ENCODE measurements at places on chromosomes 5 and 9.

GRCh38 chr9:9670454-9670853 lies 942.3 kb downstream of the PTPRD start:
- no peak for DNase-seq

DNA sequence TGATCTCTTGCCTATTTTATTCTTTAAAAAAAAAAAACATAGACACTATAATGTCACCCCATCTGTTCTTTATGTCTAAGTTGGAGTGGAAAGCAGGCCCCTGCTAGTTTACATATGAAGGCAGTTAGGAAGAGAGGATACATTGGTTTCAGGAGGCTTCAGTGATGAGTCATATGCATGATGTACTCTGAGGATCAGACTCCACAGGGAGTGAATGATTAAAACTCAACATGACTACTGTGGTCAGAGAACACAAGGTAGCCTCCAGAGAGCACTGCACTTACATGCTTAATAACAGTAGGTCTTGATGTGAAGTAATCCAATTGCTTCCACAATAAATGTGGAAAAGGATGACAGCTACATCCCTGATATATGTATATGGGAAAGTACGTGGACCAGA lies 22.7 kb upstream of the FSTL4 start:
- no peak for DNase-seq

GRCh38 chr9:112753725-112754124 lies 3.2 kb downstream of the SNX30 start:
- no peak for DNase-seq

- no peak for DNase-seq
Observed at GRCh38 chr5:35820735-35821134, 36.0 kb upstream of the IL7R start.

GRCh38 chr5:145982572-145983318 lies 46.4 kb downstream of the SH3RF2 start:
- DNase-seq, result no peak

DNA sequence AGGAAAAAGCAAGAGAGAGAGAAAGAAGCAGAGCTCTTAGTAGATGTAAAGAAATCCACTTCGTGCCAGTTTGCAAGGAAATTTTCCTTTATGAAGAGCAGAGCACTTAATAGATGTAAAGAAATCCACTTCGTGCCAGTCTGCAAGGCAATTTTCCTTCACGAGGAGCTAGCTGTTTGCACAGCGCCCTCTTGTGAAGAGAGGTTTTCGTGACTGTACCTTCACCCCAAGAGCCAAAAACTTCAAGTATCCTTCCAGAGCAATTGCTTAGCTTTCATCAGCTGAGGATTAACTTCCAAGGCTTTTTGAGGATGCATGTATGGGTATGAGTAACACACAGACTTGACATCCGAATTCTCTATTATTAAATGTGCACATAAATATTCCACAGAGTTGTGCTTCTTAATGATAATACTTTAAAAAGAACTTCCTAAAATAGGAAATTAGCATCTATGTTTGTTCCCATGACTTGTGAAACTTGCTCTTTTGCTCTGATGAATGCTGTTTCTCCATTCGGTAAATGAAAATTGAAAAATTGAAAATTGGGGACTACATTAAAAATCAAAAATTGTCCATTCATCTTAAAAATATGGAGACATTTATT lies 525.6 kb downstream of the PDE4D start:
- DNase-seq, result peak; percentile 45

DNA sequence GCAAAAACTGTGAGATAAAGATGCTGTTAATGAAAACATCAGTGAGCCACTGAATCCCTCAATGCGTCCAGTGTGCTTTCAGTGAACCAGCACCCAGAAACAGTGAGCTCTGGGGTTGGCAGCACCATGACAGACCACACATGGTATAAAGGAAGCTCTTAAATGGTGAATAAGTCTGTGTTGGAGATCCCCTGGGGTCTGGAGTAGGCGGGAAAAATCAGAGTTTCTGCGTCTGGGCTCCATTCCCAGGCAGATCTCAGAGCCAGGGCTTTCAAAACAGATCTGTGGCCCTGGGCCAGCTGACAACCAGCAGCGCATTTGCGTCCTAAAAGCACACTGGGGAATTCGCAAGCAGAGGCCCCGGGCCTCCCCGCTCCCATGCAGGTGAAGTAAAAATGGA lies 233.5 kb downstream of the FRMD3 start:
- DNase-seq, result no peak

DNA sequence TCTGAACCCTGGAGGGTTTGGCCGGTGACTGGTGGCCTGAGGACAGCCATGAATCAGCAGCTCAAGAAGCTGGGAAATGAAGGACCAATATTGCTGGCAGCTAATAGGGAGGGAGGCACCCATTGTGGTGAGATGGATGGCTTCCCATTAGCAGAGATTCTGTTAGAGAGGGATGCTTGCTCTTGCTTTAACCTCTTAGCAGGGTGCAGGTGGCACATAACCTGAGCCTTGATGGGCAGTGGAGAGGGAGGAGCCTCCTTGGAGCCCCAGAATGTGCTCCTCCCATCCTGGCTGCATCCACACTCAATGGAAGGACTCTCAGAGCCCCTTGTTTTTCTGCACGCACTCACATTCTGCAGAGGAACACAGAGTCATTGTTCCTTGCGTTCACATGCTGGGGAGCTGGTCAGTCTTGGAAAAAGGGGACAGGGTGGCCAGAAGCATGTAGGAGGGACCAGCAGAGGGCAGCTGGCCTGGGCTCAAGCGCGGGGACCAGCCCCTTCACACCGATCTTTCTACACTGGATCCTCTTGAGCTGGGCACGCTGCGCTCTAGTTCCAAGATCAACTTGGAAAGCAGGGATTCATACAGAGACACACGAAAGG lies 161.8 kb downstream of the MED10 start:
- no peak for DNase-seq

GRCh38 chr5:139404484-139404840 lies 573 bp upstream of the SPATA24 start:
- no peak for DNase-seq

DNA sequence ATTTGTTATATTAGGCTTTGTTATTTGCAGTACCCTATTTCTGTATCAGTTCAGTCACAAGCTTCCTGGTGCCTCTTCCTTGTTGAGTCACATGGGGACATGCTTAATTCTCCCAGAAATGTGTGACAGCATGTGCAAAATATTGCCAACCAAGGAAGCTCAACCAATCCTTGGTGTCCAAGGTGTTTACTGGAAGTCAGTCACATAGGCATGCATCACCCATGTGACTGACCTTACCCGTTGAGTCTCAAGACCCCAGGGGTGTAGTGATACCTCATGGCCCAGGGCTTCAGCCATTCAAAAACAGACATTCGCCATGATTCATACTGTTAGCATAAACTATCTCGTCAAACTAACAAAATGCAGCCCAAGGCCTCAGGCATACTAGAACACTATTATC lies 9.3 kb upstream of the ANKDD1B start:
- DNase-seq, result no peak

DNA sequence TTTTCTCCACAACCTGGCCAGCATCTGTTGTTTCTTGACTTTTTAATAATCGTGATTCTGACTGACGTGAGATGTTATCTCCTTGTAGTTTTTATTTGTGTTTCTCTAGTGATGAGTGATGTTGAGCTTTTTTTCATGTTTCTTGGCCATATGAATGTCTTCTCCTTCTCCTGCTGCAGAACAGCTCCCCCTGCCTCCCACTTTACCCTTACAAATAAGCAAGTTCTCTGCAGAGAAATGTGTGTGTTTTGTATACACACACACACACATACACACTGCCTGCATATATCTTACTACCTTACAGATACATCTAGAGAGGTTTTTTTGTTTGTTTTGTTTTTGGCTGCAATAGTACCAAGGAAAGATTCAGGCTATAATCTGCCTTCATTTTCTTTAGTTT lies 88.7 kb upstream of the PHF24 start:
- DNase-seq, result peak; percentile 2

DNA sequence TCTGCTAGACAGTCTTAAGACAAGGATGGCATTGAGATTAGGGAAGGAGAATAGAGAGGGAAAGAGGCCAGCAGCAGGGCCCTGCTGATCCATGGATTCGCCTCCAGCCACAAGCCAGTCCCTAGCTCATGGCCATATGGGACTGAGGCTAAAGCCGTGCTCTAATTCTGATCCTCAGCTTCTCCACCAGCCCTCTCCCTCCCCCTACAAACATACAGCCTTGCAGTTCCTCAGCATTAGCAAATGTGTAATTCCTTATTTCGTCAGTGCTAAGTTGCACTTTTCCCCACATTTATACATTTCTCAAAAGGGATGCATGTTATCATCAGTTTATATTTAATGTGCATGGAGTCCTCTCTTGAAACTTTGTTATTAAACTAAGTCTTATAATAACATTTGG lies 34.8 kb downstream of the ZNF462 start:
- DNase-seq, result no peak

GRCh38 chr5:119385536-119386128 lies 29.8 kb downstream of the TNFAIP8 start:
- no peak for DNase-seq

GRCh38 chr5:73417303-73418034 lies 31.1 kb downstream of the FOXD1 start:
- no peak for DNase-seq

GRCh38 chr5:157993986-157994691 lies 135.2 kb upstream of the CLINT1 start:
- DNase-seq, result no peak

- no peak for DNase-seq
Observed at GRCh38 chr5:147417135-147417813, 92.6 kb downstream of the DPYSL3 start.

DNA sequence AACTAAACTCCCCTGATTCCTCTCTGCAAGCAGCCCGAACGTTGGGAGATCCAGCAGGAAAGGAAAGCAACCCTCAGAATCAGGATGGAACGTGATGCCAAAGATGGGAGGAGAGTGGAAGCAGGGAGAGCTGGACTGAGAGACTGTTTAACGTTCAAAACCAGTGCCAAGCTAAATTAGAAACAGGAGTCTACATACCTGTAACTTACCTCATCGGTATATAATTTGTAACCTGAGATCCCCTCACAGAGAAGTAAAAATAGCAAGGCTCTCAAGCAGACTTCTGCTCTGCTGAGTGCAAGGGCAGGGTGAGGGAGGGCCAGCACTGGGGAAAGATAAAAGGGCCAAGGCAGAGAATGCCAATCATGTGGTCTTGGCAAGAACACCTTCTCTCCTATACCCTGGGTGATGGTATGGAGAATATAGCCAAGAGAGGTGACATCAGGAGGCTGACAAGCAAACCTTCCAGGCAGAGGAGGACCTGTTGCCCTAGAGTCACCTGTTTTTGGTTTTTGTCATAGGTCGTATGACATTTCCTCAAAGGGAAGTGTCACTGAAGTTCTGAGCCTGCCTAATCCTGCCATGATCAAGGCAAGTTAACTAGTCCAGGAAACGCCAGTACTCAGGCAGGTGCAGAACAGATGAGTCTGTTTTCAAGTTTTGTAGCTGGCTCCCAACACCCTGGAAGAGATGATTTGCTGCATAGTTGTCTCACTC lies 472.0 kb downstream of the NFIB start:
- DNase-seq, result no peak

DNA sequence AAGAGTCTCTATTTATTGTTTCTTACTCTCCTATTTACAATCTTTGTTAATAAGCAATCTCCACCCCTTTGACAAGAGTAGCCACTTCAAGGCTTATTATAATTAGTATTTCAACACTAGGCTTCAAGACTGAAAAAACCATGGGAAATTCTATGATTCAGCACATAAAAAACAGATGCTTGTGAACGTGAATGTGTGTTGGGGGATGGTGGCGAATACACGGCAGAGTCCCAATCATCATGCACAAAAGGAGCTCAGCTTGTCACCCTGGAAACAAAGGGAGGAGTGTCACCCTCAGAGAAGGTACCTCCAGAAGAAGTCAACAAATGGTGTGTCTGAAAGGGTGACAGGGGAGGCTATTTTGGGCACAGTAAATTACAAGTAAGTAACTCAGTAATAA lies 157.2 kb upstream of the RETREG1 start:
- DNase-seq, result no peak

GRCh38 chr9:99130069-99130468 lies 25.2 kb downstream of the TGFBR1 start:
- DNase-seq, result no peak

GRCh38 chr5:7597059-7597642 lies 201.2 kb downstream of the ADCY2 start:
- DNase-seq, result no peak

All from SK-N-MC (cell line).